ENCODE measurements at places on chromosomes 1 and 21. TPM values are rescaled to one million over a fixed set of nuclear protein-coding genes. Genes with fewer than 3 reads are reported as not detected.

The SH3BGR gene
- total RNA-seq = 9.7 TPM

The TTC34 gene
- total RNA-seq = 1.7 TPM

The RASSF5 gene
- 14.1 TPM for total RNA-seq

The EPHA2 gene
- total RNA-seq = 53.2 TPM

The CYP4Z1 gene
- 1.7 TPM for total RNA-seq

The DMRTA2 gene
- total RNA-seq = not detected

The CLCA2 gene
- total RNA-seq = not detected

The DCLRE1B gene
- 5.0 TPM for total RNA-seq

The ARHGAP30 gene
- total RNA-seq = 2.6 TPM

The FMN2 gene
- total RNA-seq = 1.3 TPM

The SESN2 gene
- 7.0 TPM for total RNA-seq

The LAD1 gene
- 2.9 TPM for total RNA-seq

The VPS72 gene
- 38.4 TPM for total RNA-seq

The CTNNBIP1 gene
- 99.3 TPM for total RNA-seq

The COL8A2 gene
- 5.7 TPM for total RNA-seq

The DIO1 gene
- total RNA-seq = 313 TPM

The NCSTN gene
- total RNA-seq = 50.8 TPM

The SH2D5 gene
- 1.2 TPM for total RNA-seq

The SLC45A1 gene
- total RNA-seq = 2.9 TPM

The RHD gene
- total RNA-seq = not detected

The CFHR4 gene
- not detected for total RNA-seq

The SPATA46 gene
- total RNA-seq = not detected

The SERPINC1 gene
- total RNA-seq = not detected

The TCHHL1 gene
- total RNA-seq = not detected

The LCE1F gene
- total RNA-seq = not detected

The TIE1 gene
- total RNA-seq = 30.6 TPM

The PTPN14 gene
- total RNA-seq = 33.4 TPM

The ITGB3BP gene
- 19.5 TPM for total RNA-seq

The CYP4B1 gene
- total RNA-seq = 66.7 TPM

The CFAP141 gene
- total RNA-seq = not detected

The TBX19 gene
- 1.7 TPM for total RNA-seq

The RGS16 gene
- total RNA-seq = 23.1 TPM

The DNAI4 gene
- total RNA-seq = 21.8 TPM

The TNFSF4 gene
- total RNA-seq = 0.49 TPM

The DNAH14 gene
- 73.0 TPM for total RNA-seq

The TNFSF18 gene
- not detected for total RNA-seq

The APH1A gene
- total RNA-seq = 114 TPM

The ZBTB8B gene
- total RNA-seq = not detected
